ENCODE measurements at places on chromosomes 7 and 10.

DNA sequence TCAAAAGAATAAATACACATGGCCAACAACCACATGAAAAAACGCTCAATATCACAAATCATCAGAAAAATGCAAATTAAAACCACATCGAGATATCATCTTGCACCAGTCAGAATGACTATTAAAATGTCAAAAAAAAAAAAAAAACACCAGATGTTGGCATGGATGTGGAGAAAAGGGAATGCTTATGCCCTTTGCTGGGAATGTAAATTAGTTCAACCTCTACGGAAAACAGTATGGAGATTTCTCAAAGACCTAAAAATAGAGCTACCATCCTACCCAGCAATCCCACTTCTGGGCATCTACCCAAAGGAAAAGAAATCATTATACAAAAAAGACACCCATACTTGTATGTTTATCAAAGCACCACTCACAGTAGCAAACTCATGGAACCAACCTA, 45.0 kb upstream of the DIP2C start:
- DNase-seq = no peak

- no peak for DNase-seq
These were observed 25.6 kb downstream of the SORBS1 start for GRCh38 chr10:95535526-95535925.

DNA sequence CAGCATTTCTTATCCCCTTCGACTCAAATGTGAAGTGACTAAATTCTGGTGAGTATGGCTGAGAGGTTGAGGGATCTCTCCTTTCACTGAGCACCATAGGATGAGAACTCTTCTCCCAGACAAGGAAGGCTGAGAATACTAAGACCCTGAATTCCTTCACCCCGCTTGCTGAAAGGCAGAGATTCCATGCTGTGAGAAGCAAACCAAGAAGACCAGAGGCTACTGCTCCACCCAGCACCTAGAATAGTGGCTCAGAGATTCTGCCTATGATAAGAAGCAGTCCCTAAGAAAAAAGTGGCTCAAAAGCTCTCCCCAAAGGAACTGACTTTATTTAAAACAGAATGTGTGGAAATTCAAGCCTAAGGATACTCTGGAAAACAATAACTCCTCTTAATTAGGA, 26.7 kb upstream of the WNT2 start:
- DNase-seq = no peak

- no peak for DNase-seq
These were observed 36.5 kb downstream of the GHRHR start for GRCh38 chr7:31000161-31000693.

DNA sequence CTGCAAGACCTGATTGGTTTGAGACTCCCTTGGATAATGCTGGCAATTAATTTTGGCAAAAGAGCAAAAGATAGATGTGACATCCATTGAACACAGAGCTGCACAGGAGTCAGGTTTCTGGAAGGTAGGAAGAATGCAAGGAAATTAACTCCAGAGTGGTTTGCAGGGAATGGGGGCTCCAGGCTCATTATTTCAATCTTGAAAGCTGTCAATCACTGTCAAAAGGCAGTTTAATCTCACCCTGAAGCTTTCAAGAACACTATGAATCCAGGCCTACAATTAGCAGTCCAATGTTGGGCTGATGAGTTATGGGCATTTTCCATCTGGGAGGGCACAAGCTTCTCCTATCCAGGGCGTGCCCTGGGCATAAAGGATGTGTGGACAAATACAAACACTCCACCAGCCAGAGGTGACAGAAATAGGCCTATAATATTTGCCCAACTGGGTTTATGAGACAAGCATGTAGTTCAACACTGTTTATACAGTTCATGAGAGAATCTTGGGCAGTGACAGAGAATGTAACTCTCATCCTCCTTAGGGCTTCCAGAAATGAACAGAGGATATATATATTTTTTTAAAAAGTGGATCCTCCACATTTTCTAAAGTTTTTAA, 80.5 kb downstream of the KCNMA1 start:
- no peak for DNase-seq

- no peak for DNase-seq
These were observed 136.4 kb downstream of the SDK1 start for GRCh38 chr7:3437467-3437866.

GRCh38 chr7:28812616-28813015, 145.5 kb downstream of the TRIL start:
- no peak for DNase-seq

GRCh38 chr10:9301148-9301547, 1246.7 kb downstream of the GATA3 start:
- no peak for DNase-seq

DNA sequence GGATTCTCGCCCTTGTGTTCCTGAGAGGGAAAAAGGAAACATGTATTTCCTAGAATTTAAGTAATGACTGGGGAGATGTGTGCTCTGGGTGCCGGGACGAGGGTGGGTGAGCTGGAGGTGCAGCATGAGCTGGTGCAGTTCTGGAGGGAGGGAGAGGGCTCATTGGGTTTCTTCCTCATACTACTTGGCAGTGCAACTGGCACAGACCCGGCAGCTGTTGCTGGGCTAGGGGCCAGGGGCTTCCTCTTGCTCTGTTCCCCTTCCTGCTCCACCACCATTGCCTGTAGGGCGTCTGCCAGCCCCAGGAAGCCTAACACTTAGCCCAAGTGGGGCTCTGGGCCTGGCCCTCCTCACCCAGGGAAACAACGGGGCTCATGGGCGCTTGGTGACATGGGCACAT, 5.9 kb downstream of the RET start:
- DNase-seq = no peak

- DNase-seq = no peak
These were observed 78.3 kb upstream of the FZD8 start for GRCh38 chr10:35720366-35720765.

- DNase-seq = no peak
These were observed 7.7 kb downstream of the PTN start for GRCh38 chr7:137335814-137336213.

DNA sequence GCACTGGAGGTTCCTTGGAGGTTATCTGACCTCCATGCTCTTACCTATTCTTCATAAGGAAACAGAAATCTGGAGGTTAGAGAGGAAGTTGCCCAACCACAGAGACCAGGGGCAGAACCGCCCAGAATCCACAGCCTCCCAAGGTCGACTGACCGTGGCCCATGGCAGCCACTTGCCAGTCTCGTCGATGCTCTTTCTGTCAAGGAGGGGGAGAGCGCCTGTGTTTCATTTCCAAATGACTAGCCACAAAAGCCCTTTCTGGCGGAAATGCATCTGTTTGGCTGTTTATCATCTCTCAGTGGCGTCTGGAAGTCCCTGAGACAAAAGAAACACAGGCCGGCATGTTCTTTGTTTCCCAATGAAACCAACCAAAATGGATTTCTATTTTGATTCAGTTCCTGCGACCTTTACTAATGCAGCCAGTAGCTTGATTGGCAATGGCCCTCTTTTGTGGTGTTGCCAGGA, 2.9 kb downstream of the RAMP3 start:
- no peak for DNase-seq

- no peak for DNase-seq
These were observed 62.6 kb downstream of the GLI3 start for GRCh38 chr7:42174391-42174912.

GRCh38 chr10:76839276-76839675, 798.3 kb downstream of the KCNMA1 start:
- DNase-seq = no peak

- no peak for DNase-seq
These were observed 51.0 kb downstream of the AMZ1 start for GRCh38 chr7:2738766-2739549.

GRCh38 chr10:130746311-130746710, 565.2 kb downstream of the TCERG1L start:
- DNase-seq = no peak

DNA sequence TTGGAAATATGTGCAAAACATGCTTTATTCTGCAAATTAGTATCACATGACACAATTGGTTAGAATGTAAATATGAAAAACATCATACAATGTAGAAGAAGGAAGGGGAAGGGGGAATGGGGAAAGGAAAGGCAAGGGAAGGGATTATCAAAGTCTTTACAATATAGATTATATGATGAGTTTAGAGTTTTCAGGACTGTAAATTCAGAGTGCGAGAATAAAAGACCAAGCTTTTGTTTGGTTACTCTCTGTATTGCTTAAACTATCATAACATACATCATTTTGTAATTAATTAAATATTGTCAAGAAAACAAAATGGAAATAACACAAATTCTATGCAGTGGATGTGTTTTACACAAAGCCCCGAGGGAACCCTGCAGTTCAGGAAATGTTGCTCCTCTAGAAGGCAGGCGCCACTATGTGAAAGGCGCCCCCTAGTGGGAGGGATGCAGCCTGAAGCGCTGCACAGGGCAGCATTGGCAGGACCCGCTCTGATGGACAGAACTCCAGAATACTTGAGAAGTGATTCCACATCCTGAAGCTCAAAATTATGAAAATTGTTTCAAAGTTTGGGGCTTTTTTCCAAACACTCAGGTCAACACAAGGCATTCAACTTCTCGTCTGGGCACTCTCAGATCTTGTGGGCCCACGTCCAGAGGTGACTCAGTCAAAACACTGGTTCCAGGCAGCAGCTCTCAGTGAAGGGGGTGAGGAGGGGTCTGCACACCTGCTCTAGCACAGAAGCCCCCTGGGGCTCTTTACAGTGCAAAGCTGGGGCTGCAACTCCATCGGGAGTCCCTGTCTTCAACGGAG, 31.6 kb upstream of the TMEM254 start:
- DNase-seq = peak; percentile 63

Measured in T-cell (primary cell).